ENCODE measurements at places on chromosomes 3 and 15.
A peak's percentile ranks its signal among the peaks of the same experiment; 100 is the strongest.

DNA sequence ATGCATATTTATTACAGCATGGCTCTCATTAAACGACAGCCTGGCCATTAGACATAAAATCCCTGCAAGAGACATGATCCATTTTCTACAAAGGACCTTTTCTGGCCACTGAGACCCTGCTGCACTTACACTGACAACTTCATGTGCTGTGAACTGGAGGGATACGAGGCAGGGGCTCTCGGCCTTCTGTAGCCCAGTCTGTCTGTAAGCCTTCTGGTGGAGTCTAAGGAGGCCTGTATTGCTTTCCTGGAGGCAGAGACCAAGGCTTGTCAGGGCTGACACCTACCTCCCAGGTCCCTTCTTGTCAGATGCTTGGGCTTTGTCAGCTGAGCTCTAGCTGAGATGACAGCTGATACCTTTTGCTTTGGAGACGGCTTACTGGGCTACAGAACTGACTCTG is 776.9 kb upstream of the ARPP21 start:
- DNase-seq: no peak

DNA sequence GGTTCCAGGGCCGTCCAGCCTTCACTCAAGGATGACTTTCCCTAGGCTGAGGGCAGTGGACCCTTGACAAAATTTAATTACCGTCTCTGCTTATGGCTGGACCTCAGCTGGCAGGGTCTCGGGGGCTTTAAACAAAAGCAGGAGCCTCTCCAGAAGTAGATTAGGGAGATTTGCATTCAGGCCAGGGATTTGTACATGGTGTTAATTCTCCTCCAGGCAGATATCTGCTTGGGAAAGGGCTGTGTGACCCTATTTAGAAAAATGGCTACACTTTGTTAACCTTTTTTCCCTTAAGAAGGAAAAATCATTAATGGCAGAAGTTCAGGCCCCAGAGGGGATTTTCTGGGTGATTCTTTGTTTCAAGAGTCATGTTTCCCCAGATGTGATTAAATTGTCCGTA is 329.1 kb upstream of the C2CD4B start:
- no peak for DNase-seq

- DNase-seq: no peak
These were observed 141.7 kb downstream of the TIGIT start for GRCh38 chr3:114435386-114436115.

- DNase-seq: no peak
These were observed 3.2 kb downstream of the SETD5 start for GRCh38 chr3:9400616-9401015.

- DNase-seq: no peak
These were observed 68.0 kb downstream of the GMPS start for GRCh38 chr3:155938409-155938808.

DNA sequence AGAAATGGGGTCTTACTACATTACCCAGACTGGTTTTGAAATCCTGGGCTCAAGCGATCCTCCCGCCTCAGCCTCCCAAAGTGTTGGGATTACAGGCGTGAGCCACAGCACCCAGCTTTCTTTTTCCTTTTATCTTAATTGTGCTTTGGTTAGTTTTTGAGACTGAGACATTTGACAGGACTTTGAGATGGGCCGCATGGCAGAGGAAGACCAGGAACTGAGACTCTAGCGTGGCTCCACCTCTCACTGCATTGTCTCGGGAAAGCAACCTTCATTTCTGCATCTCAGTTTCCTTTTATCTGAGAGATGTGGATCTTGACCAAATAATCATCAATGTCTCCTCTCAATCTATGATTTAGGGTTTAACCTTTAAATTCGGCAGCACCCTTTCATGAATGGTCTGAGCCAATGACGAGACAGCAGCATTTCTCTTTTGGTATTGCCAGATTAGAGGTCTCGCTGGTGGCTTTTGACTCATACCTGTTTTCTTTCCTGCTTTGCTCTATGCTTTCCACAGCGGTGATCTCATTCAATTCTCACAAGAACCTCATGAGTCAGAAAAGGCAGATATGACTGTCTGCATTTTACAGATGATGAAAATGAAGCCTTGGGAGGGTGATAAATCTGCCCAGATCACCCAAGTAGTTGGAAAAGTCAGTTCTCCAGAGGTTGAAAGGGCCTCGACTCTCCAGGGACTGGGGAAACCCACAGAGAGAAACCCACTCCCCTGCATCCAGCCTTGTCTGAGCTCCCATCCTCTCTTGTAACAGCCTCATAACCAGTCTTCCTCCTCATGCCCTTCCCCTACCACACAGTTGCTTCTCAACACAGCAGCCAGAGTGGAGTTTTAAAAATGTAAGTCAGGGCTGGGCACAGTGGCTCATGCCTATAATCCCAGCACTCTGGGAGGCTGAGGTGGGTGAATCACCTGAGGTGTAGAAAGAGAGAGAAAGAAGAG is 84.8 kb upstream of the FOXB1 start:
- peak; percentile 44 for DNase-seq

DNA sequence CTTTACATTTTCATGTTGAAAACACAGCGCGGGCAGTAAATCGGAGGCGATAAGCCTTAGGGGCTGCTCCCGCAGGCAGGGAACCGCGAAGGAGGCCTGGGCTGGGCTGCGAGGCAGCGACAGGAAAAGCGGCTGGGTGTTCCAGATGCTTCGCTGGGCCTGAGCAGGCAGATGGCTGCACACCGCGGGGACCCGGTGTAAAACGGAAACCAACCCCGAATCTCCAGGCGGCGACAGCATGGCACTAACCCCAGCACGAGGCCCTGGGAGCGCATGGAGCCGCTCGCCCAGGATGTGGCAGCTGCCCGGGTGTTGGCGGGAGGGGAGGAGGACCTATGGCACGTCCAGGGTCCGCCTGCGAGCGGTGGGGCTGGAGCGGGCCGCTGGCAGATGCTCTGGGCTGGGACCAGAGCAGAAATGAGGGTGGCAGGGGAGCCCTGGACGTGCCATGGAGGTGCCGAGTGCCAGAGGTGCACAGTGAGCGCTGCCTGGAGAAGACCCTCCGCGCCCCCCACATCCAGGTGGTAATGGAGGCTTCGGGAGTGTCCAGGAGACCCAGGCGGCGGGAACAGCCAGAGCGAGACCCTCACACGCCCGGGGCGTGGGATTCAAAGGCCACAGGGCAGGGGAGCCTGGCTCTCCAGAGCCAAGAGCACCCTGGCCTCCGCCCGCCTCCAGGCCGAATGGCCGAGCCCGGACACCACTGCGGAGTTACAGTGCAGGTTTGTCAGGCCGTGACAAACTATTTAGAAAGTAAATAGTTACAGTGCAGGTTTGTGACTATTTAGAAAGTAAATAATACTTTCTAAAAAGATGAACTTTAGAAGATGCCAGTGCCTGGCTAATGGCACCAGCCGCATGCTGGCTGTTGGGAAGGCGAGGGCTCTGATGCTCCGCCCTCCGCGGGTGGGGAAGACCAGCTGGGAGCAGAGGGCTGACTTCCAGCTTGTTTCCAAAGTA is 293.6 kb downstream of the OCA2 start:
- DNase-seq: no peak

DNA sequence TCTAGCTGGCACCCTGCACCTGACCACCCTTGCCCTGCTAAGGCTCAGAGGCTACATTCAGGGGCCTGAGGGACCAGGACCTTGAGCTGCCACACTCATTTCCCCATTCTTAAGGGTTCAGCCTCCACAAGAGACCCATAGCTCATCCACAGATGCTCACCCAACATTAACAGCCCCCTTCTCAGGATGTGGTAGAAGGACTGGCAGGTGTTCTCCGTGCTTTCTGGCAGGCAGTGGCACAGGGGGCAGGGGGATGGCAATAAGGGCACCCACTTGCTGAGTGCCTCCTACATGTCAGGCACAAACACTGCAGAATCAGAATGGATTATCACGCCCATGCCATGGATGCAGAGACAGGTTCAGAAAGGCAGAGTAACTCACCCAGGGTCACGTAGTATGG is 9.4 kb downstream of the MAPKAPK3 start:
- DNase-seq: no peak
